ENCODE measurements at places on chromosomes 2 and 18. TPM values are rescaled to one million over a fixed set of nuclear protein-coding genes. Genes with fewer than 3 reads are reported as not detected.
A peak's percentile ranks its signal among the peaks of the same experiment; 100 is the strongest.

DNA sequence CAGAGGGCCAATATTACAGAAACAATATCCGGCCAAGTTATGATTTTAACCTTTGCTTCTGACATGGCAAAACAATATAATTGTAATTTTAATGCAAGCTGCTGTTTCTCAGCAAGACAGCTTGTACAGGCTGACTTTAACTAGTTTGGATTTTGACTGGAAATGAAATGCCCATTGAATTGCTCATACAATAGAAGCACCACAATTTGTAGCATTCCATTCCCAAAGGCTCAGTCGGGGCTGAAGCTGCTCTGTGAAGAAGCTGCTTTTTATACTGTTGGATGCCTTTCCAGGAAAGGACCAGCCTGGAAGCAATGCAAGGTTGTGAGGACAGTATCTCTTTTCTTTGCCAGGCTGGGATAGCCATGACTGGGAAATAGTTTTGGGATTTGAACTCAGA lies 677.0 kb upstream of the FANCL start:
- DNase-seq, result no peak

GRCh38 chr2:118177884-118178283 lies 89.6 kb downstream of the INSIG2 start:
- DNase-seq, result peak; percentile 26

DNA sequence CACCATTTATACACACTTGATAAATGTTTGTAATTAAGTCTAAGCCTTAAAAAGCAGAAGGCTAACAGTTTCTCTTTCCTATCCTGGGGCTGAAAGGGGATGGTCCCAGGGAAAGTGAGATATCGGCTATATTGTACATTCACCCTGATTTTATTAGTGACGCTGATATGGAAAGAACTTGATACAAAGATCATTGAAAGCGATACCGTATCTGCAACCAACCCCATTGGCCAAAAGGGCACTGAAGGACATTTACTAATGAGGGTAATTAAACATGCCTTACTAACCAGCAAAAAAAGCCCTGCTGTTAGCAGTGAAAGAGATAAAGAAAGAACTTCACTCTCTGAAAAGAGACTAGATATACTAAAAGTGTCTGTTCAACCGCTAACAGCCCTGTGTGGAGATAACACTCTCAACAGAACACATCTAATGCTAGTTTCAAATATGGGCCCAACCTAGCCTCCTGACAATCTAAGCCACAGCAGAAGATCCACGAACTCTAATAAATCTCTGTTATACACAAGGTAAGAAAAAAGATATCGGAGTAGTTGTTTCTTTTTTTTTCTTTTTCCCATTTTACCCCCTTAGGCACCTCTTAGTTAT lies 200.0 kb downstream of the CDH2 start:
- DNase-seq, result no peak

DNA sequence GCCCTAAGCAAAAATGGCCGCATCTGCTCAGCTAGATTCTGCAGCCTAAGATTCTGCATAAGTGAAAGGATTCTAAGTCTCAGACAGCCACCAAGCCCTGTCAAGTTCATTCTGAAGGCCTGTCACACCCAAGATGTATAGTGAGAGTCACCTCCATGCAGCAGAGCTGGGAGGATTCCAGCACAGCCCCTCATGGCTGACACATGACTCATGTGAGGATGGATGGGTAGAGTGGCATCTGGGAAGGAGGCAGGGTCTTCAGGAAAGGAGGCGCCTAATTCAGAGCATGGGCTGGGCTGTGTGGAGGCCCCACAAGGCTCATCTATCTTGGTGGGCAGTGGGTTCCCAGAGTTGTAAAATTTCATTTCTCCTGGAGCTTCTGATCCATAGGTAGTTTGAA lies 41.5 kb upstream of the ZBTB7C start:
- no peak for DNase-seq

RFX8 gene
- total RNA-seq, result not detected

CAMKMT gene
- total RNA-seq, result 1.7 TPM

- no peak for DNase-seq
These were observed 58.1 kb upstream of the ZC3H15 start for GRCh38 chr2:186427970-186428369.

GRCh38 chr2:190746971-190747761 lies 98.3 kb downstream of the NAB1 start:
- DNase-seq, result no peak

GKN1 gene
- not detected for total RNA-seq

- no peak for DNase-seq
These were observed 750 bp upstream of the CCDC150 start for GRCh38 chr2:196638765-196639164.

TMEM37 gene
- 3.5 TPM for total RNA-seq

AMER3 gene
- total RNA-seq, result not detected

GRCh38 chr2:44392338-44392943 lies 30.7 kb downstream of the CAMKMT start:
- DNase-seq, result no peak

RNF103 gene
- 16.7 TPM for total RNA-seq

- peak; percentile 38 for DNase-seq
These were observed 144.3 kb upstream of the SMAD7 start for GRCh38 chr18:49094979-49095632.

- DNase-seq, result no peak
These were observed 22.8 kb upstream of the PXDN start for GRCh38 chr2:1766851-1767811.

- no peak for DNase-seq
These were observed 595.5 kb downstream of the FBXO15 start for GRCh38 chr18:73552171-73552570.

DNA sequence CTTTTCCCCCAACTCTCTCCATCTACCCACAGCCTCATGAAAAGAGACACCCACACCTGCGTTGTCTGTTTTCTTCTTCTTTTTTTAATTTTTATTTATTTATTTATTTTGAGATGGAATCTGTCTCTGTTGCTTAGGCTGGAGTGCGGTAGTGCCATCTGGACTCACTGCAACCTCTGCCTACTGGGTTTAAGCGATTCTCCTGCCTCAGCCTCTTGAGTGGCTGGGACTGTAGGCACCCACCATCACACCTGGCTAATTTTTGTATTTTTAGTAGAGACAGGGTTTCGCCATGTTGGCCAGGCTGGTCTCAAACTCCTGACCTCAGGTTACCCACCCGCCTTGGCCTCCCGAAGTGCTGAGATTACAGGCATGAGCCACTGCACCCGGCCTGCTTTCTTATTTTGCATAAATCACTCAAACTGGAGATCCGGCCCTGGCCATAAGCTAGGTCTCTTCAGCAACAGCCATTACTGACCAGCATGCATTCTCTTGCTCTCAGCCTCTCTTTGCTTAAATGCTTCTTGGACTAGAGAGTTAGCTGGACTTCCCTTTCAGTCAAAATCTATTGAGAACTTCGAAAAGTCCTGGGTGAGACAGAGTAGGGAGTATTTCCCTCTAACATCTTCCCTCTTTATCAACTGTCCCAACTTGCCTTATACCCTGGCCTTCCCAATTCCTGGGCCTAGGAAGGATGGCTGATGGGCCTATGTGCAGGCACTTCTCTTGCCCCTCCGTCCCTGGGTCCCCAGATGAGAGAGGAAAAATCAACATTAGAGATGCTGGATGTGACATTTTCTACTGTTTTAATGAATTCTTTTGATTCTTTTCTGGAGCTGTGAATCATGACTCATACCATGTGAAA lies 27.3 kb downstream of the MYCN start:
- DNase-seq, result no peak

BCL11A gene
- not detected for total RNA-seq

GRCh38 chr2:39851651-39852110 lies 72.6 kb upstream of the THUMPD2 start:
- DNase-seq, result no peak
